CMK (cell line): ENCODE measurements at places on chromosomes 1 and 21.

DNA sequence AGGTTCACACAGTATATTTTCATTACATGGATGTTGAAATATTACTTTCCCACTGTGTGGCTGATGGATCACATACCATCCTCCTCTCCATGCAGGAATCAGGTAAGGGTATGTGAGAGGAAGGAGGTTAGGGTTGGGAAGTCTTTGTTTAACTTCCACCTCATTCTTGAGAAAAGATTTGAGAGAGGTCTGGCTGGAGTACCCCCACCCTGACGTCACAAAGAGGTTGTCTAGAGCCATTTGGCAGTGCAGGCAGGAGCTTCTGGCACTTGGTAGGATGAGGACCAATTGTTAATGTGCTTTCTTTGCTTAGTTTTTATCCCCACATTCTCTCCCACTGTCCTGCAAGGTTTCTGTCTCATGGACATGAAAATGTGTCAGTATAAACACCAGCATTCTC, 356.6 kb downstream of the DSCAM start:
- no peak for DNase-seq

DNA sequence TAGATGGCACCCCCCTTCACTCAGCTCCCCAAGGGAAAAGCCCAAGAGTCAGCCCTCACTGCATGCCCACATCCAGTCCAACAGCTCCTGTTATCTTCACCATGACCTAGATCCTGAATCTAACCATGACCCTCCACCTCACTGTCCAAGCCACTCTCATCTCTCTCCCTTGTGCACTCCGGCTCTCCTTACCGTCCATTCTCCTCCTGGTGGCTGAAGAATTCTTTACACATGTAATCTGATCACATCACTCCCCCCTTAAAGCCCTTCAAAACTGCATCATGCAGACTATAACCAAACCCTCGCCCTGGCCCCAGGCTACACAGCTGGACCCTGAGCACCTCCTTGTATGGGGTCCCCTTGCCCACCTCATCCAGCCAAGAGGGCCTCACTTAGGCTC, 14.0 kb upstream of the PAQR7 start:
- no peak for DNase-seq

- DNase-seq = no peak
These were observed 37.1 kb downstream of the OSBPL9 start for GRCh38 chr1:51654000-51654399.

DNA sequence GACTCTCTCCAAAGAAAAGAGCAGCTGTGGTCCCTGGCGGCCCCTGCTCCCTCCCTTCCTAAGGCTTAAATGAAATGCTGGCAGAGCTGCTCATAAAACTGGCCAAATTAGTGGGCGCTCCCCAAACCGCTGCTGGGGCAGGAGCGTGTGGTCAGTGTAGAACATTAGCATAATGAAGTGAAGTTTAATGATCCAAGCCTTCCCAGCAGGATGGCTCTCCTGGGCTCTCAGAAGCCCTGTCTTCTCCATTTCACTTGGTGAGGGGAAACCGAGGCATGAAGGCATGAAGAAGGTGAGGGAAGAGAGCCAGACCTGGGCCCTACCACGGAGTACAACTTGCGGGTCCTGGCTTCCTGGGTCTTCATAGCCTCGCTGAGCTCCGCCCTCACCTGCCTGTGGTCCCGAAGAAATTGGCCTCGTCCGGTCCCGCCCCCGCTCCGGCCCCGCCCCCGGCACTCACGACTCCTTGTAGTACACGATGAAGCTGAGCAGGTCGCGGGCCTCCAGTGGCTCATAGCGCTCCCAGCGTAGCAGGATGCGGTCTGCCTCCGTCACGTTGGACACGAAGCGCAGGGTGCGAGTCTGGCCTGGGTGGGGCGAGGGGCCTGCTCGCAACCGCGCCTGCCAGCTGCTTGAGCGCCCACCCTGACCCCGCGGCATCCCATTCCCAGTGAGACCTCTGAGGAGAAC, 10.3 kb downstream of the INSRR start:
- DNase-seq = no peak

GRCh38 chr1:111982428-111982827, 7.0 kb downstream of the KCND3 start:
- no peak for DNase-seq

DNA sequence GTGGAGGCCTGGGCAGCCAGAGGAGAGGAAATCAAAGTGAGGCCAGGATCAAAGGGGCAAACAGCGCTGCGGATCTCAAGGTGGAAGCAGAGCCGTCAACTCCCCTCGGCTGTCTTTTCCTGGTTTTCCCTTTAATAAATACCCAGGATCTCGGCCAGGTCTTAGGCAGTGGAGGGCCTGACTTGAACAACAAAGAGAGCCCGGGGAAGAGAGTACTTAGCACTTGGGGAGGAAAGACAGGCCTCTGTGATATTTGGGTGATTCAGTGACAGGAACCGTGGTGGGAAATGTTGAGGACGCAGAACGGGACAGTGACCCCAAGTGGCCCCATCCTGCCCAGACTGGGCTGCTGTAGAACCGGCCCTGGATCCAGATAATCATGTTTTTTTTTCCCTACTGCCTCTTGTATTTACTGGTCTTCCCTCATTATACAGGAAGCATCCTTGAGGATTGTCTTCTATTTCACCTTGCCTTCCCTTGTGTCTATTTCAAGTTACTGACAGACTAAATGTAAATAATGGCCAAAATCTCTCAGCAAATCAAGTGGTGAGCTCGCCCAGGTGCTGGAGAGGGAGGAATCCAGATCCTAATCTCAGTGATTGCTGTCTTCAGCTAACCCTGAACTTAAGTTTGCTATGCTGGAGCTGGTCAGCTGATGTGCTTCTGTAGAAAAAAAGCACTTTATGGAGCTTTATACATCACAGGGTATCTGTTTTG, 2.8 kb upstream of the MIXL1 start:
- no peak for DNase-seq

DNA sequence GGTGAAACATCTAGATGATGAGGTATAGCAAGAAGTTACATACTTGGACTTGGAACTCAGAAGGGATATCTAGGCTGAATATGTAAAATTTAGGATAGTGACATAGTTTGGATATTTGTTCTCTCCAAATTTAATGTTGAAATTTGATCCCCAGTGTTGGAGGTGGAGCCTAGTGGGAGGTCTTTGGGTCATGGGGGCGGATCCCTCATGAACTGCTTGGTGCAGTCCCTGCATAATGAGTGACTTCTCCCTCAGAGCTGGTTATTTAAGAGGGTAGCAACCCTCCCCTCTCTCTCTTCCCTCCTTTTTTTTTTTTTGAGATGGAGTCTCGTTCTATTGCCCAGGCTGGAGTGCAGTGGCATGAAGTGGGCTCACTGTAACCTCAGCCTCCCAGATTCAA, 15.5 kb downstream of the ST3GAL3 start:
- no peak for DNase-seq

DNA sequence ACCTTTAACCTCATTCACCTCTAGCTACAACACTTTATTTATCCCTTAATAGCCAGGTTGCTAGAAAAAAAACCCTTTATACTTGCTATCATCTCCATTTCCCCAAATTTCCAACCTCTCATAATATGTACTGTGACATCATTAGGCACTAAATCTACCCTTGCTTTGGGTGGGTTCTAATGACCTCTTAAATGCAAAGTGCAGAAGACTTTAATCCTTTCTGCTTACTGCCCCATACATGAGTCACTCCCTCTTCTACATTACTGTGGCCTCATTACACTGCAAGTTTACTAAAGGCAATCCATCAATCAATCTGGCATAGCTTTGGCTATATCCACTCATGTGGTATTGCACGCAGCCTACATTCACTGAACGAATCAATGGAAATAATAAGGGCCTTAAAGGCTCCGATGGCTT, 353.3 kb downstream of the SMYD3 start:
- DNase-seq = no peak

DNA sequence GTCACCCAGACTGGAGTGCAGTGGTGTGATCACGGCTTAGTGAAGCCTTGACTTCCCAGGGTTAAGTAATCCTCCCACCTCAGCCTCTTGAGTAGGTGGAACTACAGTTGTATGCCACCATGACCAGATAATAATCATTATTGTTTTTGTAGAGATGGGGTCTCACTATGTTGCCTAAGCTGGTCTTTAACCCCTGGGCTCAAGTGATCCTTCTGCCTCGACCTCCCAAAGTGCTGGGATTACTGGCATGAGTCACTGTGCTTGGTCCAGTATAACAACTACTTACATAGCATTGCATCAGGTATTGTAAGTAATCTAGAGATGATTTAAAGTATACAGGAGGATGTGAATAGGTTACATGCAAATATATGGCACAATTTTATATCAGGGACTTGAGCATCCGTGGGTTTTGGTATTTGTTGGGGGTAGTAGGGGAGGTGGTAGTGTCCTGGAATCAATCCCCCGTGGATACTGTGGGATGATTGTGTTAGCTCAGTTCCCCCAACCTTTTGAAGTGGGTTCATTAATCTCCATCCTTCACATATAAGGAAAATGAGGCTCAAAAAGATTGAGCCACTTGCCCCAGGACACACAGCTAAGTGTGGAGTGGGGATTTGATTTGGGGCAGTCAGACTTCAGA, 61.4 kb upstream of the CNIH3 start:
- no peak for DNase-seq

GRCh38 chr21:25402134-25402961, 204.9 kb downstream of the MRPL39 start:
- no peak for DNase-seq

DNA sequence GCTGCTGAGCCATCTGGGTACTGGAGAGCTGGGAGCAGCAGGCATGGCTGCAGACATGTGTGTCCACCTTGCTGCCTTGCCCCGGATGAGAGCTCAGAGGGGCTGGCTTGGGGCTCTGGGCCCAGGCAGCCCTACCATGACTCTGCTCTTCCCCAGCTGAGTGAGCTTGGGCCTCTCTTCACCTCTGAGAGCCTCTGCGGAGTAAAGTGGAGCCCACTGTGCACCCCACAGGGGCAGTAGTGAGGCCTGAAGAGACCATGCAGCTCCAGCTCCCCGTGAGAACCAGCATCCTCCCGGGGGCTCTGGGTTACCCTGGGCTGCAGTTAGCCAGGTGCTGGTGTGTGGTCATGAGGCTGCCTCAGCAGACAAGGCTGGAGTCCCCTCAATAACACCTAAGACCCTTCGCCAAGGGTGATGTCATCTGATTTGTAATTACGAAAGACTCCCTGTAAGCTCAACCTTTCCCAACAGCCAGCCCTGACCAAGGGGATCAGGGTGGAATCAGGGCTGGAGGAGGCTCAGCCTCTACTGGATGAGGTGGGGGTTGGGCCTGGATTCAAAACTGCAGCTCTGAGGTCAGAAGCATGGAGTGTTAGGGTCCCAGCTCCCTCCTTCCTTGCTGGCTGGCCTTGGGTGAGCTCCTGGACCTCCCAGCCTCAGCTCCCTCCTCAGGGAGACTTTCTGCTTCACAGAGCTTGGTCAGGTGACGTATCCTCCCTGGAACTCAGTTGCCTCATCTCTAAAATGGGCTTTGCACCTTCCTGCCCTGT, 308.0 kb downstream of the MATN1 start:
- DNase-seq = no peak

GRCh38 chr1:38534473-38534823, 325.1 kb downstream of the RRAGC start:
- DNase-seq = no peak

DNA sequence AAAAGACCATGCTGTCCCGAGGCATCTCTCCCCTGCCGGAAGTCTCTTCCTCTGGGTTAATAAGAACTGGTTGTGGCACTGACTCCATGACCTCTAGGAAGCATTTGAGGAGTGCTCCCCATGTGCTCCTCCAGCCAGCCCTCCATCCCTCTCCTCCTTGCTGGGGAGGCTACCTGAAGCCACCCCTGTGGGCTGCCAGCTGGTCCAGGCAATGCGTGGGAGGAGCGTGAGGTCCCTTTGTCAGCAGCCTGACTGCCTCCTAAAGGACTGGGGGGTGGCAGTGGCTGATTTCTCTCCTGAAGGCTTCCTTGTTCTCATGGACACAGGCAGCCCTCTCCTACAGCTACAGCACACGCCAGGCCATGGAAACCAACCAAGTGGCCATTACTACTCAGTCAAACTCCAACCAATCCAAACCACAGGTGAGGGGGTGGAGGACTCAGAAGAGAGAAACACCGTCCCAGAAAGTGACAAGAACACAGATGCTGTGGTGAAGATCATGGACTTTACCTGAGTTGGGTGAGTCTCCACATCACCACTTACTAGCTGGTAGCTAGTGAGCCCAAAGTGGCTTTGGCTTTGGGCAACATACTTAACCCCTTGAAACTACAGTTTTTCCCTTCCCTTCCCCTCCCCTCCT, 35.2 kb downstream of the NENF start:
- DNase-seq = no peak

GRCh38 chr1:167995038-167995437, 58.2 kb upstream of the MPC2 start:
- no peak for DNase-seq

- DNase-seq = no peak
These were observed 85.1 kb downstream of the POU2F1 start for GRCh38 chr1:167305706-167306277.

DNA sequence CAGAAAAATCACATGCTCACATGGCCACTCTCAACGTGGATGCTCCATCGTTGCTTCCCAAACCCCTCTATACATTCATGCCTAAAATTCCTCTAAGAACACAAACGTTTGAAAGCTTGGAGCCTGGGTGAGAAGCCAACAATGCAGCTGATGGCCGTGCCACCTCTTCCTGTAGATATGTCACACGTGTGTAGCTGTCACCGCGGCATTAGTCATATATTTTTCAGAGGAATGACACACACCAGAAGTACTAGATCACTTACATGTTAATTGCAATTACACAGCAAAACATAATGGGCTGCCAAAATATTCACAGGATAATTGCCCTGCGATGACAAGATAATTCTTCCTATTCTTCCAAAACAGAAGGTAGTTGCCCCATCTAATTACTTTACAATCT, 112.7 kb upstream of the BACE2 start:
- no peak for DNase-seq

GRCh38 chr1:94087193-94087592, 33.8 kb downstream of the ABCA4 start:
- no peak for DNase-seq

- DNase-seq = no peak
These were observed 77.9 kb downstream of the ZC3H11B start for GRCh38 chr1:219534991-219535390.

- no peak for DNase-seq
These were observed 5.9 kb downstream of the USP24 start for GRCh38 chr1:55209247-55209646.
